ENCODE measurements at places on chromosomes 16 and 17. TPM values are rescaled to one million over a fixed set of nuclear protein-coding genes. Genes with fewer than 3 reads are reported as not detected.
A peak's percentile ranks its signal among the peaks of the same experiment; 100 is the strongest.

GRCh38 chr16:52437277-52437670 is 109.7 kb downstream of the TOX3 start:
- no peak for ATAC-seq

Gene CD79B
- total RNA-seq = 1.9 TPM

- peak; percentile 72 for ATAC-seq
Measured at GRCh38 chr16:4924593-4925292, 12.2 kb downstream of the PPL start.

GRCh38 chr17:62675701-62676100 is 48.2 kb downstream of the MRC2 start:
- no peak for ATAC-seq

DNA sequence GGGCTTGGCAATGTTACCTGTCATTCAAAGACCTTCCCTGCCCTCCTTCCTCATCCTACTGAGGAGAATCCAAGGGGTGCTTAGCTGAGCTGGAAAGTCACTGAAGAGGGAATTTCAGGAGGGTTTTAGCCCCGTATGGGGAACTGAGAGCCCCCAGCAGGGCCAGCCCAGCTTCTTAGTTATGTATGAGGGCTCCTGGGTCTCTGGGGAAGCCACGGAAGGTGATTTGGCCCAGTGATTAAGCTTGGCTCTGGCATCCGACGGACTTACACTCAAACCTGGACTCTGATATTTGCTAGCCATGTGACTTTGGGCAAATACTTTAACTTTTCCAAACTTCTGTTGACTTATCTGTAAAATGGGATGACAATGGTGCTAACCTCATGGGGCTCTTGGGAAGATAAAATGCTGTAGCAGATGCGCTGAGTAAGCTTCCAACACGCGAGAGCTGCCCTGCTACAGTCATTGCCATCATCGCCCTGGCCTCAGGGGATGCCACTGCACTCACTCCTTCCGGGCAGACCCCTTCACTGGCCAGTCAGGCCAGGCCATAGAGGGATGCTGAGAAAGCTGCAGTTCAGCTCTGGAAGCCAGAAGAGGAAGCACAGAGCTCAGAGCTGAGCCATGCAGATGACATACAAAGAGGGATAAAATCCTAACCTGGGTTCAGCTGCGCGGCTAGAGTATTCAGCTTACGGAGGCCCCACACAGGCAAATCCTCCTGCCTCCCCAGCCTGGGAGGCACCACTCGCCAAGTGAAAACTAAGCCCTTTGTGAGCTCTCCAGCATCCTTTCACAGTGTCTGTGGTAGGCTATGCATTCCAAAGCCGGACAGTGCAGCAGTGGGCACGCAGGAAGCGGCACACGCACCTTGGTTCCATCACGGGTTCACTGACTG is 44.9 kb upstream of the PIK3R6 start:
- no peak for ATAC-seq

- ATAC-seq = no peak
Measured at GRCh38 chr17:42845556-42845917, 1.2 kb downstream of the AOC2 start.

DNA sequence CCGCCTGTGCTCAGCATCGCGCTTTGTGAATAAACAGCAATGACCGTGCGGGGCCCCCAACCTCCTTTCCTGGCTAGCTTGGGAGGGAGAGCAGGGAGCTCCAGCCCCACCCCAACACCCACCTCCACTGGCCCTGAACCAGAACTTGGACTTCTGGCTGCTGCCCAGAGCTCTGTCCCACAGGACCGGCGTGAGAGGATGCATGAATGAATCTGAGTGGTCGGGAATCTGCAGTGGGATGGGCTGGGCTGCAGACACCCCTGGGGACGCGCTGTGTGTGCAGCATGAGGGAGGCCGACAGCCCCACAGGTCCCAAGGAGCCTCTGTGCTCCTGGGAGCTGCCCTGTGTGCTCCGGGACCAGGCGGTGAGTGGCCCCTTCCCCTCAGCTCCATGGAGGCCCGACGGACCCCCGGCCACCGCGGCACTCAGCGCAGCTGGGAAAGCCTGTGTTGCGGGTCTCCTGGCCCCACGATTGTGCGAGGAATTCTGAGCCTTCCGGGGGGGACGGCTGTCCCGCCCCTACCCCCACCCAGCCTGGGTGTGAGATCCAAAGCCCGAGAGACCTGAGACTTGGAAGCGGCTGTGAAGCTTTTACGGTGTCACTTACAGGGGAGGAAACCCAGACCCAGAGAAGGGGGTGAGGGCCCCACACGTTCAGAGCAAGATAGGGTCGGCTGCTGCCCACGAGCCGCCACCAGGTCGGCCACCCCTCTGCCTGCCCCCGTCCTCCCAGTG is 5.4 kb downstream of the PIEZO1 start:
- no peak for ATAC-seq

GRCh38 chr16:50864386-50864785 is 122.5 kb downstream of the CYLD start:
- no peak for ATAC-seq

DNA sequence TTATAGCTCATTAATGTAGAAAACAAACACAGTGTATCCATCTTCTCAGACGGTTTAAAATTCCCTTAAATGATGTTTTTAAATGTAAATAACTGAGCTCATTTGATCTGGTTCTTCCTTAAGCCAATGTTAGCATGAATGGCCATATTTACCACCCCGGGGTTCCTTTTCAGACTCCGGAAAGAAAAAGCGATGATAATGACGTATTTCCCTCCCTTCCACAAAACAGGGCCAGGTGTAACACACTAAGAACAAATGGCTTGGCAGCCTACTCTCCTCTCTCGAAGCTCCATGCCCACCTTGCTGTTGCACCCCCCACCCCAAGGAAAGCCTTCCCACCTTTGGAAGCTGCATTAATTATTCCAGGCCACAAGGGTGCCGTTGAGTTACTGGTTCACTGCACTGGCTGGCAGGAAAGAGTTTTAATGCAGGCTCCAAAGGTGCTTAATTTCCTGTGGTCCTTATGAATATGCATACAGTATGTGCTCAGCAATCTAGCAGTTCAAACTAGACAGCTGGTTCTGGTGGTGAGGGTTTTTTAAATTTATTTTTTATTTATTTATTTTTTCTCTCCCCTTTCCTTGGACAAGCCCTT is 378.9 kb downstream of the WWOX start:
- ATAC-seq = no peak

GRCh38 chr17:38343608-38344419 is at the start of gene GPR179:
Gene GPR179, minus strand, starts transcription at chr17:38343956. Its CDS starts 167 bp downstream, at chr17:38343789.
- ATAC-seq = peak; percentile 5

DNA sequence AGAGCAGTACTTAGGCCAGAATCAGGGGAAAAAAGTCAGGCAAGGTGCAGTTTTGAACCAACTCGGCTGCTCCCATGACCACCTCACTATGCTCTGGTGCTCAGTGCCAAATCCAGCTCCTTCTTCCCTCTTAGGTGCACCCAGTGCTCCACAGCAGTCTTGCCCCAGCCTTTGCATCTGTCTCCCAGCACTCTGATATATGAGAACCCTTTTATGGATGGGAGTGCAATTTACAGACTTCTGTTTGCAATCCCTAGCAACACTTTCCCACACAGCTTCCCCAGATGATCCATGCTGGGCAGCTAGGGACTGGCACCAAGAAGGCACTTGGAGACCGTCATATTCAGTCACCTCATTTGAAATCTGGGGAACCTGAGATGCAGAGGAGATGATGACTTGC is 267.9 kb upstream of the CCL2 start:
- no peak for ATAC-seq

DNA sequence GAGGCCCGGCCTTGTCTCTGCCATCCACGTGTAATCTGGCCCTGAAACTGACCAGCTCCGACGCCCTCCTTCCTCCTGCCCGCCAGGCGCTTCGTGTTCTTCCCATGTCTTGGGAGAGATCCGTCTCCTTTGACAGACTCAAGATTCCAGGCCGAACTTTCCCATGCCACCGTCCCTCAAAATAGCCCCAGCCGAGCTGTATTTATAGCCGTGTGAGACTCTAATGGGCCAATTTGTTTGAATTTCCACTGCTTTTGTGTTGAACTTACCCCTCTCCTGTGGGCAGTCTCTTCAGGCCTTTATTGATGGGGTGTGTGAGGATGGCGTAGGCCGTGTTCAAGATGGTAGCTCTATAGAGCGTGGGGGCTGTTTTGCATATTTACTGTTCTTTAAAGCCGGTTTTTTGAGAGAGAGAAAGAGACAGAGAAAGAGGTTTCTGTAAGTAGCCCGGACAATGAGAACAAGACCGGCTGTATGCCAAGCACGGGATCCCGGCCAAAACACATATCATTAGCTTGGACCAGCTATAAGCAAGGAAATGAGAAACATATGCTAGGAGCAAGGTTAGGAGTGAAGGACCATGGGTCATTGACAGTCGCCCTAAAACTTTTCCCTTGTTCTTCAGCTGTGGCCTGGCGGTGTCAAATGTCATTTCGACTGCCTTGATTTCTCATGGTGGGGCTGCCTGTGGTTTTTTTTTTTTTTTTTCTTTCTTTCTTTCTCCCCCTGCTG is 124.5 kb upstream of the ZFHX3 start:
- ATAC-seq = peak; percentile 26

Gene TBC1D28
- not detected for total RNA-seq

GRCh38 chr17:33964344-33964979 is 290.6 kb upstream of the CCL2 start:
- ATAC-seq = peak; percentile 54

Gene RNF157
- total RNA-seq = 0.32 TPM

DNA sequence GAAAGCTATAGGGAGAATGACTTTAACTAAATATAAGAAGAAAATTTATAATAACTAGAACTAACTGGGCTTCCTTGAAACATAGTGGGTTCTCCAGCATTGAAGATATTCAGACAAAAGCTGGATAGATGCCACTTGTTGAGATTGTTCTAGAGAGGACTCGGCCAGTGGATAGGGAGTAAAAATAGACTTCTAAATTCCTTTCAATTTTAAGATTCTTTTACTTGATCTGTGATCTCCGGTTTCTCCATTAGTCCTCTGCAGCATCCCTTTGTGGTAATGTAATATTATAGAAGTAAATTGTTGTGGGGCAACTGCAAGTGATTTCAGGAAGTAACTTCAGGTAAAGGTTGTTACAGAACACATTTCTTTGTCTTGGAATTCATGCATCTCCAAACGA is 10.3 kb upstream of the RARA start:
- no peak for ATAC-seq

DNA sequence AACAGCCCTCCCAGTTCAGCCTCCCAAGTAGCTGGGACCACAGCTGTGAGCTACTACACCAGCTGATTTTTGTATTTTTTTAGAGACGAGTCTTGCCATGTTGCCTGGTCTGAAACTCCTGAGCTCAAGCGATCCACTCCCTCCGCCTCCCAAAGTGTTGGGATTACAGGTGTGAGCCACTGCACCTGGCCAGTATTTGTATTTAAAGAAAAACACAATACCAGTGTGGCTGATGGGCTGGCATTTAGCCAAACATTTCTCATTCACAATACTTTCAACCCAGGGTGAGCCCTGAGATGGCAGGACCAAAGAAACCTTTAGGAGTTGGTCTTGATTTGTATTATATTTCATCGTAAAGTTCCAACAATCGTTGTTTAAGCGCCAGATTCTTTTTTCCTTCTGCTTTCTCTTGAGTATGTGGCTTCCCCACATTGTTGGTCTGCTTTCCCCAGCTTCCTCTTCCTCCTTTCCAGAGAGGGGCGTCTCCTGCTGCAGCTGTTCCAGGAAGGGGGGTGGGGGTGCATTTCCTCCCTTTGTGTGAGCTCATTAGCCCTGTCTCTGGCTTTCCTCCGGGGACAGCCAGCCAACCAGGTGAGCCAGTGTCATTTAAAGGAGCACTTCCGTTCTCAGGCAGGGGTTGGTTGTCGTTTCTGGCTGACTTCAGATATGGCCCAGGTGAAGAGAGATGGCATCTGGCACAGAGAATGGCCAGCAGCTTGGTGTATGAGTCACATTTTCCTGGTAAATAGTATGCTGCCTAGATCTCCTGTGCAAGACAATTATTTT is 79.9 kb downstream of the GPRC5B start:
- peak; percentile 73 for ATAC-seq

Gene CDH5
- 5.3 TPM for total RNA-seq

Gene ERI2
- 15.4 TPM for total RNA-seq

- peak; percentile 64 for ATAC-seq
Measured at GRCh38 chr17:8417806-8418205, 17.9 kb upstream of the NDEL1 start.

Gene FAM222B
- total RNA-seq = 12.2 TPM

- peak; percentile 54 for ATAC-seq
Measured at GRCh38 chr16:3187798-3188674, at the start of gene OR1F1. Gene OR1F1, plus strand, starts transcription at chr16:3188204.

- no peak for ATAC-seq
Measured at GRCh38 chr17:4364622-4365041, 1.8 kb downstream of the UBE2G1 start.

DNA sequence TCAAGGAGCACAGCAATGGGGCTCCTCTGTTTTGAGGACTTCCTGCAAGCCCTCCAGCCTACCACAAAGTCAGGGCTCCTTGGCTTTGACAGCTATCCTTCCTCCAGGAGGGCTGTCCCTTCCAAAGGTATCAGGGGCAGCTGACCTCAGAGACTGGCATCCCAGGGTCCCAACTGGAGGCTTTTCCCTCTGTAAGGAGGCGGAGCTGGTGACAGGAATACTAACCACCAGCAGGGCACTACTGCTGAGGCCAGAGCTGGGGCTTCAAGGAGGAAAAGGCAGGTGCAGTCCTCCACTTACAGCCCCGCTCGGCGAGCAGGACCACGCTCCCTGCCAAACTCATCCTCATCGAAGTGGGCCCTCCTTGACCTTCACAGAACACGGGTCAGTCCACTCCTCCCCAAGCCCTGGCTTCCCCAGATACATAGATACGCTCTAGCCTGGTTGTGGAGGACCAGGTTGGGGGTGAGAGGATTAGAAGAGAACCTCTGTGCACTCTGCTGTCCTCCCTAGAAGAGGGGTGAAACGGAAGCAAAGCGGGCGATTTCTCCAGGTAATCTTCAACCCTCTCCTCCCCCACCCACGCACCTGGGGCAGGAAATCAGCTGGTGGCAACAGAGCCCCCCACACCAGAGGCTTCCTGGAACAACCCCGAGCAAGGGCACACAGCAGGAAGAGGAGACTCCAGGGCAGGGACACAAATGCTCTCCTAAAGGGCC is 20.5 kb downstream of the ST3GAL2 start:
- ATAC-seq = no peak

Gene PABPN1L
- total RNA-seq = not detected

DNA sequence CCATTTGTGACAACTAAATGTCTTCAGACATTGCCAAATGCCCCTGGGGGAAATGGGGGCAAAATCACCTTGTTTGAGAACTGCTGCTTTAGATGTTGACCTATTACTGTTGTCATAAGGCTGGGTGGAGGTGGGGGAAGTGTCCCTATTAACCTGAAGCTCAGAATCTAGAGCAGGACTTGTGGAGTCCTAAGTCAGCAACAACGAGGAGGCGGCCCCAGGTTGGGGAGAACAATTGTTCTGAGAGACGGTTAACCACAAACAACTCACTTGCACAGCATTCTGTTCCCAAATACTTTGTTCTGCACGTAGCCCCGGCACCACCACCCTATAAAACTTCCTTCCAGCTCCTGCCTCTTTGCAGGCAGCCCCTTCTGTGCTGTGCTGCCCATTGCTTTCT is 32.5 kb downstream of the TEKT5 start:
- no peak for ATAC-seq

Gene TBX2
- total RNA-seq = 1.6 TPM

GRCh38 chr16:3729161-3730112 is 12.1 kb upstream of the TRAP1 start:
- peak; percentile 6 for ATAC-seq

GRCh38 chr17:18129041-18129502 is 20.5 kb downstream of the MYO15A start:
- ATAC-seq = peak; percentile 74

Measured in esophagus mucosa (tissue), 1 donor.